ENCODE measurements at places on chromosomes 11 and 22. TPM values are rescaled to one million over a fixed set of nuclear protein-coding genes. Genes with fewer than 3 reads are reported as not detected.

DNA sequence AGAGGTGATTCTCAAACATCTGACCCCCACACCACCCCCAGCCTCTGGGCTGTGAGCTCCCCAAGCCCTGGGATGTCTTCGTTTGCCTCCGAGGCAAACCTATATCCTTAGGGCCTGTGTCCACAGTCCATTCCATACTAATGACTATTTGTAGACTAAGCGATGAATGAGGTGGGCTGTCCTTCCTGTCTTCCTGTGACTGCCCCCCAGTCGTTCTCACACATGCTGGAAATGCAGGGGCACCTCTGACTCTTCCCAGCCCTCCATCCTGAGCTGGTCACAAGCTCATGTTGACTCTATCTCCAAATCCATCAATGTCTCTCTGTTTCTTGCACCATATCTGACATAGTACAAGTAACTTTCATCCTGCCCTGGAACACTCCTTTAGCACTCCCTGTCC lies 4.8 kb downstream of the ATG16L2 start:
- DNase-seq = no peak

DNA sequence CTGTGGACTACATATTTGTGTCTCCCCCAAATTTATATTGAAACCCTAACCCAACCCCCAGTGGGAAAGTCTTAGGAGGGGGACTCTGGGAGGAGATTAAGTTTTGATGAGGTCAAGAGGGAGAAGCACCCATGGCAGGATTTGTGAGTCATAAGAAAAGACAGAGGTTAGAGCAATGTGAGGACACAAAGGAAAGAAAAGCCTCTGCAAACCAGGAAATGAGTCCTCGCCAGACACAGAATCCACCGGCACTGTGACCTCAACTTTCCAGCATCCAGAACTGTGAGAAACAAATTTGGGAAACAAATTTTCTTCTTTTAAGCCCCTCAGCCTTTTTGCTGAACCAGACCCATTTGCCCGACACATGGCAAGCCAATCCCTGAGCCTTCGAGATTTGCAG lies 397.0 kb downstream of the NTM start:
- DNase-seq = peak; percentile 44

- DNase-seq = no peak
These were observed 197.9 kb upstream of the BDNF start for GRCh38 chr11:27898166-27898565.

GRCh38 chr11:117906710-117907109 lies 22.5 kb downstream of the TMPRSS13 start:
- no peak for DNase-seq

- peak; percentile 97 for DNase-seq
These were observed 1.9 kb upstream of the PEX26 start for GRCh38 chr22:18075720-18076497.

- DNase-seq = no peak
These were observed 1373.1 kb downstream of the TBC1D22A start for GRCh38 chr22:48135592-48135991.

DNA sequence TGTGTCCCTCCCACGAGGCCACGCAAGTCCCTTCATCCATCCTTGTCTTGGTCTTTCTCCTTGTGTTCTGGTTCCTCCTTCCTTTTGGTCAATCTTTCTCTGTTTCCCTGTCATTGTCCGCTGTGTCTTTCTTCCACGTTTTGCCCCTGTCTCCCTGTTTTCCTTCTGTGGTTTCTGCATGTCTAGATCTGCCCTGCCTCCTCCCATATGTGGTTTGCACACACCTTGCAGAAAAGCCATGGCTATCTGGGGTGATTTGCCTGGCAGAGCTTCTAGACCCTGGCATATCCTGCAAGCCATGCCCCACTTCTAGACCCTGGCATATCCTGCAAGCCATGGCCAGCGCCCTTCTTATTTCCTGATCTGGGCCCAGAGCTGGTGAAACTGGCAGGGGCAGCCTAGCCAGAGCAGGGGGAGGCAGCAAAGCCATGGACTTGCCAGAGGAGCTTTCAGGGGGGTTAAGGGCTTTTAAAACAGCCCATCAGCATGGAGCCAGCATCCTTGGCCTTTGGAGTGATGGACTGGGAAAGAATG lies 131.6 kb upstream of the NECTIN1 start:
- no peak for DNase-seq

- DNase-seq = no peak
These were observed 485.1 kb downstream of the OPCML start for GRCh38 chr11:133047036-133047770.

GRCh38 chr11:97574976-97575665 lies 1185.3 kb downstream of the JRKL start:
- no peak for DNase-seq

DNA sequence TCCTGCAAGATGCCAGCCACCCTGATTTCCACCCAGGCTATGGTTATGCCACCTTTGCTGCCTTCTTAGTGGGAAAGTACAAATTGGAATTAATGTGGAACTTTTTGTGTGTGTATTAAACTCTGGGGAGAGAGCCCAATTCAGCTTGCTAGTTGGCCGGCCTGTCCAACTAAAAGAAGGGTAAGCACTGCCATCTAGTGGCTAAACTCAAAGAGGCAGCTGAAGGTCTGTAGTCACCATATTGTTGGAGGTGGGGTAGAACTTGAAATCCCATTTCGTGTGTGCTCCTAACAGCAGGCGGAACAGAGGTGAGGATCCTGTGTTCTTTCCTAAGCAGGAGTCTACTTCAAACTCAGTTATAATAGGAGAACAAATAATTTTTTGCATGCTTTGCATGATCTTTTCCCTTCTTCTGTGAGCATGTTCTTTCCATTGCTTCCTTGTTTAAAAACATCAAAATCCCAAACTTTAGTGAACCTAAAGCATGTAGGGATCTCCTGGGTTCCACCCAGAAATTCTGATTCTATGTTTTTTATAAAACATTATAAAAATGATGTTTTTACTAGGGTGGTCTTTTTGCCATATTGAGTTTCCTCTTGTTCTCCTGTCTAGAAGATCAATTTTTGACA lies 138.8 kb upstream of the SORL1-AS1 start:
- DNase-seq = peak; percentile 89

Gene OR51I1
- not detected for total RNA-seq
